ENCODE measurements at places on chromosomes 7 and 10.

DNA sequence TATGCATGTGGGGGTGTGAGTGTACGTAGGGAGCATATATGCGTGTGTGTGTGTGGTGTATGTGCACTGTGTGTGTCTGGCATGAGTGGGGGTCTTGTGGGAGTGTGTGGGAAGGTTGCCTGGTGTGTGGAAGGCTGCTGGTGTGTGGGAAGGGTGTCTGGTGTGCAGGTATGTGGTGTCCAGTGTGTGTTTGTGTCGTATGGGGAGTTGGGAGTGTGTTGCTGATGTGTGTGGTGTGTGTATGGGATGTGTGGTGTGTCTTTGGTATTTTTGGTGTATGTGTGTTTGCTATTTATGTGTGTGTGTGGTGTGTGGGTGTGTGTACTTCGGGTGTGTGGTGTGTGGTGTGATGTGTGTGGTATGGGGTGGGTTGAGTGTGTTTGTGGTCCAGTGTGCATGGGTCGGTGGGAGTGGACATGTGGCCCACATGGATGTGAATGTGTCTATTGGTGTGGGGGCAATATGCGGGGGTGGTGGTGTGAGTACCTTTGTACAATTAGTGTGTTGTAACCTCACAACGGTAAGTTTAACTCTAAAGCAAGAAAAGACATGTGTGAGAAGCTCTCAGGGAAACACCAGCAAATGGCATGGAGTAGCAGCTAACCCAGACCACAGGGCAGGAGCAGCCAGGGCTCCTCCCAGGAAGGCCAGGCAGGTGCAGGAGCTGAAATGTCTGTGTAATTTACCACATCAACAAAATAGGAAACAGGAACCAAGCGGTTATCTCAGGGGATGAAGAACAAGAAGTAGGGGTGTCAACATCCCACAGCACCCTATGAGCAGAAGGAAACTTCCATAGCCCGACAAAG is 11.9 kb downstream of the ANTXRL start:
- no peak for DNase-seq

GRCh38 chr7:47651355-47652317 is 69.7 kb upstream of the TNS3 start:
- DNase-seq, result peak; percentile 99

DNA sequence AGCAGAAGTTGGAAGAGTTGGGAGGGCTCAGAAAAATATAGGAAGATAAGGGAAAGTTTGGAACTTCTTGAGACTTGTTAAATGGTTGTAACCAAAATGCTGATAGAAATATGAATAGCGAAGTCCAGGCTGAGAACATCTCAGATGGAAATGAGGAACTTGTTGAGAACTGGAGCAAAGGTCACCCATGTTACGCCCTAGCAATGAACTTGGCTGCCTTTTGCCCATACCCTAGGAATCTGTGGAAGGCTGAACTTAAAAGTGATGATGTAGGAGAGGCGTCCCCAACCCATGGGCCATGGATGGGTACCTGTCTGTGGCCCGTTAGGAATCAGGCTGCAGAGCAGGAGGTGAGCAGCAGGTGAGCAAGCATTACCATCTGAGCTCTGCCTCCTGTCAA is 347.8 kb downstream of the ARL4A start:
- no peak for DNase-seq

- no peak for DNase-seq
These were observed 332.6 kb downstream of the SH2D4B start for GRCh38 chr10:80870282-80870681.

GRCh38 chr7:156386097-156386496 is 254.5 kb upstream of the RNF32 start:
- DNase-seq, result no peak

GRCh38 chr7:108431099-108431498 is 25.1 kb downstream of the NRCAM start:
- no peak for DNase-seq

GRCh38 chr10:11225935-11226334 is 208.3 kb downstream of the CELF2 start:
- DNase-seq, result no peak

- no peak for DNase-seq
These were observed 138.9 kb downstream of the ARHGAP22 start for GRCh38 chr10:48465860-48466521.

DNA sequence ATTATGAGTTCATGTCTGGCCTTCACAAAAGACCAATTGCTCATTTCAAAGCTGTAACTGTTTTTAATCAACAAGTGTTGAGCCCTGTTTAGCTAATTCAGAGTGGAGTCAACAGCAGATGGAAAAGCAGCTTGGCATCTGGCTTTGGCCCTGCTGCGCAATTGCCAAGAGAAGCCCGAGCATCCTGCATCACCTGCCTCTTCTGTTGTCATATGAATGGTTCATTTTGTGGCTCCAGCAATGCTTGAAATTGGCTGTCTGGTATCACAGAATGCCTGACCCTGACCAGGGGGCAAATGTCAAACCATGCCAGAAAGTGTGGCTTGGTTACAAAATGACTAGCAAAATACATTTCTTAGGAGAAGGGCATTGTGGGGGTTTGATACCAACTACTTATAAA is 296.5 kb upstream of the PHF14 start:
- DNase-seq, result no peak

DNA sequence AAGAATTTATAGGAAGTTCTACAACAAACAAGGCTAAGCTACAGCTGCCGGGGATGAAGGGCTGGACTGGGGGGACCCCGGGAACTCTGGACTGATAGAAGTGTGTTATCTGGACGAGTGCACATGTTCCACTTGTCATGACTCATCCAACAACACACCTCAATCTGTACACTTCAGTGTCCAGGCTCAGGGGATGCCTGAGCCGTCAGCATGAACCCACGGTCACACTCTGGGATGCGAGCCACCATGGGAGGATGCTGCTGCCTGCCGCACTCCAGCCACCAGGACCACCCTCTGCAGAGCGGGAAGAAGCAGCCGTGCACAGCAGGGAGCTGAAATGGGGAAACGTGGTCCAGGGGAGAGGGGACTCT is 67.5 kb downstream of the MAD1L1 start:
- no peak for DNase-seq

DNA sequence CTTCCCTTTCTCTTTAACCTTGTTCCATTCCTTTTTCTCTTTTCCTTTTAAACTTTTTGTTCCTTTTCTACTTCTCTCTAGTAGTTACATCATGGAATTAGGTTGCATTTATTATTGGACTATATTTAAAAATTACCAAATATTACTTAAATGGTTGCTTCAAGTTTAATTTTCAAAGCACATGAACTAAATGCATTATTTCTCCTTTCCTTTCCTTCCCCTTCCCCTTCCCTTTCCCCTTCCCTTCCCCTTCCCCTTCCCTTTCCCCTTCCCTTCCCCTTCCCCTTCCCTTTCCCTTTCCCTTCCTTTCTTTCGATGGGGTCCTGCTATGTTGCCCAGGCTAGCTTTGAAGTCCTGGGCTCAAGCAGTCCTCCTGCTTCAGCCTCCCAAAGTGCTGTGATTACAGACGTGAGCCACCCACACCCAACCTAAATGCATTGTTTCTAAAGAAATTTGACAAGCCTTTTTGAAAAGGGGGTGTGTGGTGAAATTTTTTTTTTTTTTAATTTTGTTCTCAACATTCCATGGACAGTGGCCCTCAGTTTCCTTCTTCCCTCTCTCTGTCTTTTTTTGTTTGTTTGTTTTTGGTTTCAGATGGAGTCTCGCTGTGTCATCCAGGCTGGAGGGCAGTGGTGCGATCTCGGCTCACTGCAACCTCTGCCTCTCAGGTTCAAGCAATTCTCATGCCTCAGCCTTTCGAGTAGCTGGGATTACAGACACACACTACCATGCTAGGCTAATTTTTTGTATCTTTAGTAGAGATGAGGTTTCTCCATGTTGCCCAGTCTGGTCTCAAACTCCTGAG is 31.2 kb downstream of the TMEM60 start:
- no peak for DNase-seq

DNA sequence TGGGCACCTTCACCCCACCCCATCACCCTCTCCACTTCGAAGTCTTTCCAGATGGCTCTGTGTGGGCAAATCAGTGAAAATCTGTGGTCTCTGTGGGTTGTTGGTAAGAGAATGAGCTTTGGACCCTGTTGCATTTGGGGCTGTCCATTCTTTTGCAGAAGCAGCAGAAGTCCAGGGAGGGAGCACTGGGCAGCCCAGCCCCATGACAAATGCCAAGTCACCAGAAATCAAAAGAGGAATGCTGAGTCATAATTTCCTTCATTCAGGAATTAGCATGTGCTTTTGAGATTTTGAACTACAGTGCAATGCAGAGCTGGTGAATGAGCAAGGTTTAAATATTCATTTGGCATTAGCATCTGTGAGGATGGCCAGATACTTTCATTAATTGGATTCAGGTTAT is 556.2 kb downstream of the LRMDA start:
- DNase-seq, result peak; percentile 37

DNA sequence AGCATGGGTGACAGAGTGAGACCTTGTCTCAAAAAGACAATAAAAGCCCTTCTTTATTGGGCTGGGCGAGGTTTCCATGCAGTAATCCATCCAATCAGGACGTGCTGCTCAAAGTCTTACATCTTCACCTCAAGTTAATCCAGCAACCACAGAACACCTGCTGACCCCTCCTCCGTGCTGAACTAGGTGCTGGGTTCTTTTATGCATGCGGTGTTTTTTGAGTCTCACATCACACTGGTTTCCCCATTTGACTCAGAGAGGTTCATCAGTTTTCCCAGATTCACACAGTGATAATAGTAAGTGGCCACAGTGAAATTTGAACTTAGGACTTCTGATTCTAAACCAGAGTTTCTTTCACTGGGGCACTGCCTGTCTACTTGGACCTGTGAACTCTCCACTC is 58.3 kb upstream of the GTF2I start:
- no peak for DNase-seq

All from A172 (cell line).